ENCODE measurements at places on chromosomes 12 and 14.
A peak's percentile ranks its signal among the peaks of the same experiment; 100 is the strongest.

DNA sequence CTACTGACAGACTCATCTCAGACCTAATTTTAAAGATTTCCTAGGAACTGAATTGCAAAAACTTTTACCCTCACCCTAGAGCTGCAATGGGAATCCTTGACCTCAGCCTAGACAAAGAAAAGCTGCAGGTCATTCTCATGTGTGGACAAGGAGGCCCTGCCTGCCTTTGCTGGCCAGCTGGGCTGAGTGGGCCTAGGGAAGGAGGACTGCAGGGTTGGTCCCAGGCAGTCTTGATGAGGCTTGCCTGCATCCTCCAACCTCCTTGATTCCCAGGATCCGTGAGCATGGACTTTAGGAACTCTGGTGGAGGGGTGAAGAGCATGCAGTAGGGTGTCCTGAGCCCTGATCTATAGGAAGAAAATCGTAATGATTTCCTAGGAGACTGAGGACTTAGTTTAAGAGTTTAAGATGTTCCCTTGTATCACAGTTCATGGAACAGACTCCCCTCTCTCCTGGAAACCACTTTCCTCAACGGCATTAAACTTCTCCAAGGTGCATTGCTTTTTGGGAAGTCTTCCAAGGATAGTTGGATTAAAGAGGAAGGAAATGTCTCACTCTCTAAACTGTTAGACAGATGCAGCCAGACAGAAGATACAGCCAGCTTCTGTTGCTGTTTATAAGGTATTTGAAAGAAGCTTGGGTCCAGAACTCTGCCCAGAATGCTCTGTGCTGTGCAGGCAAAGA, 55.4 kb upstream of the DDX11 start:
- DNase-seq: peak; percentile 85

DNA sequence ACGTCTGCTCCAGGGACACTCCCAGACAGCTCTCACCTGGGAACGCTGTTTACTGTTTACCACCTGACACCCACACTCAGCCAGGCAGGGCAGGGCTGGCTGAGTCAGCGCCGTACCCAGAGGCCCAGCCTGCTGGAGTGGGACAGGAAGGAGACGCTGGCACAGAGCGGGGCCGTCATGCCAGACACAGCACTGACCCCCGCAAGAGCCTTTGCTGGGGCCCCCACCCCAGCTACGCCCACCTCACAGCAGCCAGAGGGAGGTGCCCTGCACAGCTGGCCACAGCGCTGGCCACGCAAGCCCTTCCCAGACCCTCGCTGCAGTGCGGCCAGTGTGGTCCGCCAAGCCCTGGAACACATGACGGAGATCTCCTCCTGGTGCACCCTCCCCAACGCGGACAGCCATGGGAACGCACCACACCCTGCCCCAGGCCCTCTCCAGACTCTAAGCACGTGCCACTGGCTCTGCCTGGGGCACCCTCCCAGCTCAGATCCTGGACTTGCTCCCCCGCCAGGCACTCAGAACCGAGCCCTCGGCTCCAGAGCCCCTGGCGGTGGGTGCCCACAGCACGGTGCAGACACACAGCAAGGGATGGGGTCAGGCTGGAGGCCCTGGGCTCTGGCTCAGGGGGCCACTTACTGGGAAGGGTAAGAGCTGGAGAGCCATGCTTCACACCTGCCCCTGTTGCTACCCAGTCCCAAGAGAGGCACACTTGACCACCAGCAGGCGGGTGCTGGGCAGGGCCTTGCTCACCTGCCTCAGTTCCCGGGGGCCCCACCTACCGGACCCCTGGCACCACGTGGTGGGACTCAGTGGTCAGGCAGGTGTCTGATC, 5.7 kb downstream of the AHNAK2 start:
- peak; percentile 73 for DNase-seq

- no peak for DNase-seq
Observed at GRCh38 chr12:72472350-72472749, 200.2 kb downstream of the TRHDE start.

DNA sequence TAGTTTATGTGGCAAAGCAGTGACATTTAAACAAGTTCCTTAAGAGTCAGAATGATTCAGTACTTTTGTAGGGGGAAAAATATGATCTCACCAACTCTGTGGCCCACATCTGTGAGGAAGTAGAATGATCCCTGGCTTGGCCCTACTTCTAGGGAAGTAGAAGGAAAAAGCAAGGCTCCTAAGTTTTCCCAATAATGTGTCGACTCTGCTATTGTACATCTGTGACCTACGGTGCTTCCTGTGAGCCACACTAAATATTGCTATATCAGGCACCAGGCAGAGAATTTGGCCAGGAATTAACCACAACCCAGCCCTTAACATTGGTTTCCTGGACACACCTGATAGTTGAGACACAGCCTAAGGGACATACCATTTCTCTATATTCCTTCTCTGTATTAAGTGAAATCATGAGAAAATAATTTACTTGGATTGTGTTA, 9.3 kb upstream of the NID2 start:
- DNase-seq: peak; percentile 68

- no peak for DNase-seq
Observed at GRCh38 chr12:18683327-18684013, 54.3 kb downstream of the PLCZ1 start.

DNA sequence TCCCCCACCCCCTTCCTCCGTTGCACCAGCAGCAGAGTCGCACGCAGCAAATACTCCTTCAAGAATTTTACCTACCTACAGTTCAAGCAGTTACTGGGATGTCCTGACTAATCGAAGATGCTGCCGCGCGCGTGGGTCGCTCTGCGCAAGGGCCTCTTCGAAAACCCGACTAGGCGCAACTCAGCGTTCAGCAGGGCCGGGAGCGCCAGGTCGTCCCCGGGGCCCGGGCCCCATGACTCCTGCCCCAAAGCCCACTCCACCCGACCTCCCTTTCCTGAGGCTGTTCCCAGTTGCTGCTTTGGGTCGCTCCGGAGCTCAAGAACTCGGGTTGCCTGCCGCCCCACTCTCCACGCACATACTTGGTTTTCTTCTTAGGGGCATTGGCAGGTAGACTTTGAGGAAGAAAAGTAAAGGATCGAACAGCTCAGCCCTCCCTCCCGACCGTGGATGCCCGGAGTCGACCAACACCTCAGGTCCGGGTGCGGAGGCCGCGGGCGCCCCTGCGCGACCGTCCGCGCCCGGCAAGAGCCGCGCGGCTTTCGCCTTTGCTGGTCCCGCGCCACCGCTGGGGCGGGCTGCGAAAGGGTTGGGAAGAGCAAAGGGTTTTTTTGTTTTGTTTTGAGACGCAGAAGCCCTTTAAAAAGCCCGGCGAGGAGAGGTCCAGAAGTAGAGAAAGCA, 1.9 kb downstream of the BMP4 start:
- DNase-seq: peak; percentile 71

DNA sequence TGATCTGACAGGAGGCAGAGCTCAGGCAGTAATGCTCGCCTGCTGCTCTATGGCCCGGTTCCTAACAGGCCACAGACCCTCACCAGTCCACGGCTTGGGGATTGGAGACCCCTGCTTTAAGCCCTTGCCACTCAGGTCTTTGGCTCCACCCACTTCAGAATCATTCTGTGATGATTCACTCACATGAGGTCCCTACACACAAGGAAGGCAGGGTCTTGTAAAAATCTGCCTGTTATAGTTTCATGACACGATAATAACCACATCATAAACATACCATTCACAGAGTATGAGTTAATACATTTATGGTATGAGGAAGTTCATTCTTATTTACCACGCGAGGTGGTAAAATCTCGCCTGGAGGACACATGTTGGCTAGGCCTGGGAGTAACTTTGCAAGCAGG, 29.0 kb upstream of the MAX start:
- DNase-seq: no peak

DNA sequence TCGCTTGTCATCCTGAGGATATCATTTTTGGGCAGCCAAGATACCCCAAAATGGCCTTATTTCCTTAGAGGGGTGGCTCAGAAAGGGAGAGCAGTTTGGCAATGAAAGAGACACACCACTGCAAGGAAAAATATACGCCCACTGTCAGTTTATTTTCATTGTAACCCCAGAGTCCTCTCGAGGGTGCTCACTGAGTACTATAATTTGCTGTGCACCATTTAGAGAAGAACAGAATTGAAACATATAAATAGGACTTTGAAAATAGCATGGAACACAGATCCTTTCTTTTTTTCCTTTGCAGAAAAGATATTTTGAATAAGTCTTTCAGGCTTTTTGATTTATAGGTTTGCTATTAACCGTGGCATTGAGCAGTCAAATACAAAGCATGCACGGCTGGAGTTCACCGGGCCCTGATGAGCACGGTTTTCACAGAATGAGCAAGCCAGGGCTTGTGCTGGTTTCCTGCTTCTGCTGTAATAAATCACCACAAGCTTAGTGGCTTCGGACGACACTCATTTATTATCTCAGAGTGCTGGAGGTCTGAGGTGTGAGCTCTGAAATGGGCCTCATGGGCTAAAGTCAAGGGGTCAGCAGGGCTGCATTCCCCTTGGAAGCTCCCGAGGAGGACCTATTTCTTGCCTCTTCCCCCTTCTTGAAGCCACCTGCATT, 152.3 kb downstream of the ZNF664 start:
- DNase-seq: no peak

- DNase-seq: no peak
Observed at GRCh38 chr12:29320295-29321085, 60.5 kb downstream of the ERGIC2 start.

- no peak for DNase-seq
Observed at GRCh38 chr12:116463366-116463765, 95.8 kb upstream of the MAP1LC3B2 start.

GRCh38 chr14:81831128-81831820, 297.6 kb upstream of the SEL1L start:
- peak; percentile 94 for DNase-seq

GRCh38 chr12:96420277-96420835, 20.1 kb upstream of the CDK17 start:
- DNase-seq: peak; percentile 76

- DNase-seq: peak; percentile 66
Observed at GRCh38 chr14:75645056-75645455, 15.6 kb downstream of the ERG28 start.

DNA sequence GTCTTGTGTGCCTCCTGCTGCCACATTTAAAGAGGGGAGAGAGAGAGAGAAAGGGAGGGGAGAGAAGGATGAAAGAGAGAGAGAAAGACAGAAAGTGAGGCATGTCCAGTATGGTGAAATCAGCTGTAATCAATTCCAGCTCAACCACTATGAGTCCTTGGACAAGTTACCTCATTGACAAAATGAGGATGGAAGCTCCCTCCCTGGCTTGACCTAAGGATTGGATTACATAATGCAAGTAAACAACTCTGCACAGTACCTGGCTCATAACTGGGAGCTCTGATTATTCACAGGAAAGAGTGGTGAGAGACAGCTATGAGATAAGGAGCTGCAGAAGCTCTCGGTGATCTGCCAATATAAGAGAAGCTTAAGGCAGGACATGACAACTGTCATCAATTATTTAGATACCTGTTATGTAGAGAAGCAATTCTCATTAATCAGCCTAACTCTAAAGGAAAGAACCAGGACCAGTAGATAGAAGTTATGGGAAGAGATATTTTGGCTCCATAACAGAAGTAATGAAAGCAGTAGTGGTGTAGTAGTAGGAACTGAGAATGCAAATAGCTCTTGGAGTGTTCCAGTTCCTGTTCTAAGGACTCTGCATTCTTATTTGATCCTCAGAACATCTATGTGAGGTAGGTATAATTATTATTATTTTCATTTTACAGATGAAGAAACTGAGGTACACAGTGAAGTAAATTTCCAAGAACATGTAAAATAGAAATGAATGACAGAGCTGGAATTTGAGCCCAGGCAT, 791.6 kb downstream of the DIO2 start:
- no peak for DNase-seq

DNA sequence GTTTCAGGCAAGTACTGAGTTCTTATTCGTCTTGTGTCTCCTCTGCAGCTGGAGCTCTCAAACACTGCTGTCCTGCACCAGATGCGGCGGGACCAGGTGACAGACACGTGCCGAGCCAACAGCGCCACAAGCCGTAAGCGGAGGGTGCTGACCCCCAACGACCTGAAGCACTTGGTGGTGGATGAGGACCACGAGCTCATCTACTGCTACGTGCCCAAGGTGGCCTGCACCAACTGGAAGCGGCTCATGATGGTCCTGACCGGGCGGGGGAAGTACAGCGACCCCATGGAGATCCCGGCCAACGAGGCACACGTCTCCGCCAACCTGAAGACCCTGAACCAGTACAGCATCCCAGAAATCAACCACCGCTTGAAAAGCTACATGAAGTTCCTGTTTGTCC, 201.2 kb downstream of the SLC41A2 start:
- DNase-seq: no peak

DNA sequence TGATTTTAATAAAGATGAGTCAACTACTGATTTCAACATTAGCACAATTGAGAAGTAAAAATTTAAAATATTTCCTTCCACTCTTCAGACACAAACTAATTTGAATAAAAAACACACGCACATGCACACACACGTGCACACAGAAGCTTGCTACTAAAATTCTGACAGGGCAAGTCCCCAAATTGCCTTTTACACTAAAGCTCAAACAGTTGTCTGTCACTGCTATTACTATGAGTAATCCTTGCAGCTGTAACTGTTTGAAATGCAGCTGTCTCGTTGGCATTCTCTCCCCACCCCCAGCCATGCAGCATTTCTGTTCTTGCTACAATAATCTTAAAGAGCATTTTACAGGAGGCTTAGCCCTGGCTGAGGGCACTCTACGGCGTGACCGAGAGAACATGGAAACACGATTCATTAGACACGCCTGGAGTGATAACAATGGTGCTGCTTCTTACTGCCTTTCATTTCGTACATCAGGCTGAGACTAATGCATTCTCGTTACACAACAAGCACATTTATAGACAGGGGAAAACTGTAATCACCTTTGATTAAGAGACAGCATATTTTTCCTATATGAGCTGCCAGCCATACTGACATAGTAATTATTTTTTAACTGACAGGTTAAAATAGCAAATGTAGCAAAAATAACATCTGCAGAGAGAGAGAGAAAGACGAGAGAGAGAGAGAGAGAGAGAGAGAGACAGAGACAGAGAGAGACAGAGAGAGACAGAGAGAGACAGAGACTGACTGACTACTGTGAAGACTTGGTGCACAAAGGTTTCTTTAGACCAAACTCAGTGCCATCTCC, 153.8 kb downstream of the MED13L start:
- DNase-seq: peak; percentile 89

DNA sequence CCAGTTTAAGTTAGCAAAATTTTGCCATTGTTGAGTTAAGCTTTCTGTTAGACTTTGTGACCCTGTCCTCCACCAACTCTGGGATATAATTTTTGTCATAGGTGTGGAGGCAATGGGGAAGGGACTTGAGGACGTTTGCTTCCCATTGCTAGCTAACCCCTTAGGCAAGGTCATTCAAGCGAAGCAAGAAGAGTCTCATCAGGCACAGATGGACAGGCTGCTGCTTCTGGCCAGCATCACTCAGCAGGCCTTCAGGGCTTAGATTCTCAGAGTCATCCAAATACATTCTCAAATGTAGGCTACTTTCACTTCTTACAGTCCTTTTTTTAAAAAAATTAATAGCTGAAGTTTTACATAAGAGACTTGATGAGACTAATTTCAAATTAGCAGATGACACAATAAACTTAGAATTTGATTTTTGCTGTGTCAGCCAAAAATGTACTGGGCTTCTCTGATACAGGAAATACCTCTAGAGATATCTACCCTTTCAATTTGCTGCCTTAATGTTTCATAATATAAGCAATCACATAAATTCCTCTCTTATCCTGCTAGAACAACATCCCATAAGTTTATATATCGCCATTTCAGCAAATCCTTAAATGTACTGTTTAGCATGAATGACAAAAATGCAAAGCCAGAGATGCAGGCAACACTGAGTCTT, 875.2 kb downstream of the FLRT2 start:
- peak; percentile 23 for DNase-seq

GRCh38 chr14:104036212-104036611, 49.3 kb upstream of the ASPG start:
- no peak for DNase-seq
